ENCODE measurements at places on chromosomes 3 and 15.

DNA sequence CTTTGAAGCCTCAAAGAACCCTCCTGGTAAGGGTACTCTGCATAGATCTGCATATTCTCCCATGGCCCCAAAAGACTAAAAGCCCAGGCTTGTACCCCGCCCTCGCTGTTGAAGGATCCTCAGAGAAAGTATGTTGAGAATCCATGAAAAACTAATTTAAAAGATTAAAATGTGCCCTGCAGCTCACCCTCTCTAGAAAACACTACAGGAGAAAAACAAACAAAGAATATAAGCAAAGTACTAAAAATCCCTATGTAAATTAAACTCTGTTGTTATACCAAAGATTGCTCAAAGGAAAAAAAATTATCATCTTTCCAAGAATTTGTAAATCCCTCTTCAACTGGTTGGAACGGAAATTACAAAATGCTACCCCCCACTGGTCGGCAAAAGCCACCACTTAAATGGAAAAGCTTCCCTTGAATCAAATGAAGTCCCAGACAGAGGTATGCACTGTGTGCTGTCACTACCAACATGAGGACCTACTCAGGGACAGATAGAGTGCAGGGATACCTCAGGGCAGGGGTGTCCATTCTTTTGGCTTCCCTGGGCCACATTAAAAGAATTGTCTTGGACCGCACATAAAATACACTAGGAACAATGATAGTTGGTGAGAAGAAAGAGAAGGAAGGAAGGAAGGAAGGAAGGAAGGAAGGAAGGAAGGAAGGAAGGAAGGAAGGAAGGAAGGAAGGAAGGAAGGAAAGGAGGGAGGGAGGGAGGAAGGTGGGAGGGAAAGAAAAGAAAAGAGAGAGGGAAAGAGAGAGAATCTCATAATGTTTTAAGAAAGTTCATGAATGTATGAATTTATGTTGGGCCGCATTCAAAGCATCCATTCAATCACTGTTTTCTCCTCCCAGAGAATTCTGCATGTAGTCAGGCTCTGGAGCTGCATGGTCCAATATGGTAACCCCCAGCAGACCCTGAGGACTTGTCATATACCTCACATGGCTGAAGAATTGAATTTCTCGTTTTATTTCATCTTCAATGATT lies 88.1 kb downstream of the MAGI1 start:
- no peak for DNase-seq

- DNase-seq = no peak
Observed at GRCh38 chr15:79089890-79090486, 592 bp downstream of the RASGRF1 start.

- DNase-seq = no peak
Observed at GRCh38 chr15:69398491-69398891, 15.7 kb upstream of the KIF23 start.

GRCh38 chr3:14374444-14374883 lies 27.9 kb upstream of the SLC6A6 start:
- DNase-seq = no peak

DNA sequence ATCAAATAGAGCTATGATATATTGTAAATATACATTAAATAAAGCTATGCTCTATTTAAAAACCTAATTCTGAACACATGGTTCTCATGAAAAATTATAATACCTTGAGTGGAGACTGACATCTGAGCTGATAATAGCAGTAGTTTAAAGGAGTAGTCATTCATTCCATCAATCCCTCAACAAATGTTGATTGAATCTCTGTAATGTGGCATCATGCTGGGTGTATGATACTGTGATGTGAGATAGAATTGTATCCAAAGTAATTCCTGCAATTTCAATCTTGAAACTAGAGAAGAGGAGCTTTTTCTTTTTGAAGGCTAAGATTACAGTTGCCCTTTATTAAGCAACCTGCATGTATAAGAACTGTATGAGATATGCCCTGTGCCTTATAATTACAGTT lies 63.1 kb downstream of the ADAMTSL3 start:
- DNase-seq = no peak

GRCh38 chr3:36244728-36245127 lies 135.6 kb upstream of the STAC start:
- DNase-seq = peak; percentile 42

DNA sequence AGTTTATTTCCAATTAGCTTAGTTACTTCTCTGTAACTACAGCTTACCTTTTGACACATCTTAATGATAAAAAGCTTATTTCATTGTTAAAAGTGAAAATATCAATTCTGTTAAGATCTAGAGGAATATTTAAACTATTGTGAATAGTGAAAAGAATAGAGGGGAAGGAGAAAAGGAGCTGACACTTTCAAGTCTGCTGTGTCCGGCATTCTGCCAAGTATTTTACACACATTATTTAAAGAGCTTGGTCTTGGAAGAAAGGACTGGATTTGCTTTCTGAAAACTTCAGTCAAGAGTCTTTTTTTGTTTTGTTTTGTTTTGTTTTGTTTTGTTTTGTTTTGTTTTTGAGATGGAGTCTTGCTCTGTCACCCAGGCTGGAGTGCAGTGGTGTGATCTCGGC lies 34.8 kb downstream of the CCDC80 start:
- DNase-seq = no peak

- no peak for DNase-seq
Observed at GRCh38 chr15:60324706-60325438, 72.9 kb downstream of the ANXA2 start.

DNA sequence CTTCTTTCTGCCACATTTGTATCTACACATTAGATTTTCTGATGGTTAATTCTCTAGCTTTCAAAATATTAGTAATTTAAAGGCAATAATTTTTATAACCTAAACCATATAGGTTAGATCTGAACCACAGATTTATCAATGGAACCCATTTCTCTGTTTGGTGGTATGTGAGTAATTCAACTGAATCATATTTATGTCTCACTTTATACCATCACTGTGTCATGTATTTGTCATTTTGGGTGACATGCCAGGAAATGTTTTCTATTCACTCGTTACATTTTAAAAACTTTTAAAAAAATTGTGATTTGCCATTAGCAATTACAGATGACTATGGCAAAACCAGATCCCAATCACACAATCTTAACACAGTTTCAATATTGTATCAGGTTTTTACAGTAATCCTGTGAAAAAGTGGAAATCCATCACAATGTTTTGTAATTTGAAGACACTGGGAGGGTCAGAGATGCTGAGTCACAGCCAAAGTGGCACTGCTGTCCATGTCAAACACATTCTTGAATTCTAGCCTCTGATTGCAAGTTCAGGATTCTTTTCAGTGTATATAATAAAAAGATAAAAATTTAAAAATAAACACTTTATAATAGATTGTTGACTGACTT lies 356.0 kb upstream of the RBMS3 start:
- no peak for DNase-seq

GRCh38 chr15:70722266-70723121 lies 40.9 kb downstream of the UACA start:
- peak; percentile 54 for DNase-seq

DNA sequence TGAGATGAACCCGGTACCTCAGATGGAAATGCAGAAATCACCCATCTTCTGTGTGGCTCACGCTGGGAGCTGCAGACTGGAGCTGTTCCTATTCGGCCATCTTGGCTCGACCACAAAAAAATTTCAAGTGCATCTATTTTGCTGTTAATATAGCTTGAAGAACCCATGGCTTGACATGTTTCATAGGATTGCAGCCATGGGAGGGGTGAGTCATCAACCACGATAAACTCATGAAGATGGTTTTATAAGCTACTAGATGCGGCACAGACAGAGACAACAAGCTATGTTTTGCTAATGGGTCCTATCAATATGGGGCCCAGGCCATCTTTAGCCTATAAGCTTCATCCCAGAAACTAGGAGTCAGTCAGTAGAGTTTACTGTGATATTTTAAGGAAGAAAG lies 100.4 kb upstream of the PHLDB2 start:
- no peak for DNase-seq

DNA sequence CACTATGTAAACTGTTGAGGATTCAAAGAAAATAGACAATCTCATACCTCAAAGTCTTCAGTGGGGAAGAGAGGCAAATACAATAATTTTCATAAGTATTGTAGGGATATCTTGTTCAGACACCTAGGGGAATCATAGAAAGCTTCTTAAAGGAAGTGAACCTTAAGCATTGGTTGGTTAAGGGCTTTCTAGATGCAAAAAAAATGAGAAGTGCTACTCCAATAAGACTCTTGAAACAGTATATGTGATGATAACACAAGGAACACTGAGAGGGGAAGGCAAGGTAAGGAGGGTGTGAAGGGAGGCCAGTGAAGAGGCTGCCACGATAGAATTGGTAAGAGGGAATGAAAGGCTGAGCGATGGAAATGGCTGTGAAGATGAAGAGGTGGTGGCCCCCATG lies 104.1 kb downstream of the TPRG1 start:
- DNase-seq = no peak

Measured in HTR-8/SVneo (cell line).